ENCODE measurements at places on chromosomes 12 and 14.

DNA sequence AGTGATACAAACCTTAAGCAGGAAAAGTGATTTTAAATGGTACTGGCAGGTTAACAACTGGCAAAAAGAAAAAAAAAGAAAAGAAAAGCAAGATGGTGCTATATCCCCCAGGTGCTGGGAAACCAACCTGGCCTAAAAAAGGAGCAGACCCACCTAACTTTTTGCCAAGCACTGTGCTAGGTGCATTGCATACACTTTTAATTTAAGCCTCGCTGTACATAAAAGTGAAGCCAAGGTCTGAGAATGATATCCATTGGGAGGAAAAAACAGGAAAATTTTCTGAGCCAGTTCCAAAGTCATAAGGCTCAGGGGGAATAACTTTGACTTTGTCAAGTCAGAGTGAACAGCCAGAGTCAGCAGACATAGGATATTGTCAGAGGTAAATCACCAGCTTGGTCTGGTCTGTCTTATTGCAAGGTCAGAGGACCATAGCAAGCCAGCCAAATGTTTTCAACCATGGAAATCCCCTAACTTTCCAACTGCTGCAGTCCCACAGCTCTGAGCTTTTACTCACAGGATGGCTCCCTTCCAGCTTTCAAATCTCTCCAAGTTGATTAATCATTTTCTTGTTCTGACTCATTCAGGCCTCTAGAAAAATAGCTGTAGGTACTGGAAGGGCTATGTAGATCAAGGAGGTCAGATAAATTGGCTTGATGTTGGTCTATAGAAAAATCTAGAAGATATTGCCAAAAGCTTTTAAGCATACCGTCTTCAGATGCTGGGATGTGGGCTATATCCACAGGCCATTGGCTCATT, 412.9 kb downstream of the RAD51B start:
- DNase-seq: no peak

DNA sequence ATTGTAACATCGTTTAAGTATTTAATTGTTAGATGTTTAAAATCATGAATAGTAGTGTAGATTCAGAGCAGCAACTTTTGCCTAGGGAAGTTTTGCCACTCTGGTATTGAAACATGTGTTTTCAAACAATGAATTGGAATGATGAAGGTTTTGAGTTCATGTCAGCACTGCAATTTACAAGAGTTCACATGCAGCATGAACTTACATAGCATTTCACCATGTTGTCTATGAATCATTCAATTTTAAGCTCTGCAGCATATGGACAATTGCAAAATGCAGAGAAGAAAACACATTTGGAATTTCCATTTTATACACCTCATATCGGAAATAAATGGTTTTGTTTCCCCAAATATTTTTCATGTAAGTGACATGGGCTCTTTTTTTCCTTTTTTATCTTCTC, 170.7 kb upstream of the CDKN3 start:
- DNase-seq: no peak

DNA sequence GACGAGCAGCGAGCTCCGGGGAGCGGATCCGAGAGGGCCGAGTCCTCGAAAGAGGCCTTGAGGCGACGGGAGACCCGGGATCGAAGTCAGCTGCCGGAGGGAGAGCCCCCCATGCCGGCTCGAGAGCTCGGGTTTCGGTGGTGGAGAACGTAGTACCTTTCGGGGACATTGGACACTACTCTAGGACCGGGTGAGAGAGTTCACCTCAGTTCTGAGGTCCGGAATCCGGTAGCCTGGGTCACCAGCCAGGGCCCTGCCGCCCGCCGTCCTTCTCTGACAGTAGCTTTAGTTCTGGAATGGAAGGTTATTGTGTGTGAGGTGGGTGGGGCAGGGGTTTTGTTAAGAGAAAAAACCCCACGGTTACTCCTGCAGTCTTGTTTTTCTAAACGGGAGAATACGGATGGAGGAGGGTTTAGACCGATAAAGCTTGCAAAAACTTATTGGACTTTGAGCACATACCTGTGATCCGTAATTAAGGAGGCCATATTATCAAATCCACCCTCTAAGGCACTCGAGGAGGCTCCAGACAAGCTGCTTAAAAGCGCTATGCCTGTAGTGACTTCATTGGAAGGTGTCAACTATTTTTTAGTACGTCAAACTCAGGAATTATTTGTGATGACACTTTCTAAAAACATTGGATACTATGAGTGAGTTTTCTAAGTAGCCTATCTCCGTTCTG, 765 bp downstream of the SCYL2 start:
- DNase-seq: peak; percentile 71

DNA sequence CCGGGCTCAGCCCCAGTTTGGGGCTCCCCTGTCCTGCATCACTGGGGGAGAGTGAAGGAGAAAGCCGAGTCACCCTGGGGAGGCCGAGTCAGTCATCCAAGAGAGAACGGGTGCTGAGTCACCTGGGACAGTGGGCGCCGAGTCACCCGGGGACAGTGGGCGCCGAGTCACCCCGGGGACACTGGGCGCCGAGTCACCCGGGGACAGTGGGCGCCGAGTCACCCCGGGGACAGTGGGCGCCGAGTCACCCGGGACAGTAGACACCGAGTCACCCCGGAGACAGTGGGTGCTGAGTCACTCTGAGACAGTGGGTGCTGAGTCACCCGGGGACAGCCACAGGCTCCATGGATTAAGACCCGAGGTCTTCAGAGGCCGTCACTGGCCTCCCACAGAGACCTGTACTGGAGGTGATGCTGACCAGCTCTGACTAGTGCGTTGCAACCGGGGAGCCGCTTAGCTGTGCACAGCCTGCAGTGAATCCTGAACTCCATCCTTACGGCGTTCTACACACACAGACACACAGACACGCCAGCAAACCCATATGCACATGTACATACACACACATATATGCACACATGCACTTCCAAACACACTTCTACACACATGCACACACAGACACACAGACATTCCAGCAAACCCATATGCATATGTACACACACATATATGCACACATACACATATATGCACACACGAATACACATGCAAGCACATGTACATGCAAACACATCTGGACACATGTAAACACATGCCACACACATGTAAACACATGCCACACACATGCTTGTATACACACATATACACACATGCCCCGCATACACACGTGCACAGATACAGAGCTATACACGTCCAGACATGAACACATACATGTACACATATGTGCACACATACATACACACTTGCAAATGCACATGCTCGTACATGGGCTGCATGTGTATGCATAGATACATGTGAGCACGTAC, 64.9 kb upstream of the GALNT9 start:
- DNase-seq: no peak

DNA sequence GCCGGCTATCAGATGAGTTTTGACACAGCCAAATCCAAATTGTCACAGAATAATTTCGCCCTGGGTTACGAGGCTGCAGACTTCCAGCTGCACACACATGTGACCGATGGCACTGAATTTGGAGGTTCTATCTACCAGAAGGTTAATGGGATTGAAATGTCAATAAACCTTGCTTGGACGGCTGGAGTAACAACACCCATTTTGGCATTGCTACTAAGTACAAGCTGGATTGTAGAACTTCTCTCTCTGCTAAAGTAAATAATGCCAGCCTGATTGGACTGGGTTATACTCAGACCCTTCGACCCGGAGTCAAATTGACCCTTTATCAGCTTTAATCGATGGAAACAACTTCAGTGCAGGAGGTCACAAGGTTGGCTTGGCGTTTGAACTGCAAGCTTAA, 100.2 kb upstream of the EVL start:
- no peak for DNase-seq

Data from HAP-1 (cell line).